Eye (tissue), 1 donor: ENCODE measurements at places on chromosomes 4 and X.

GRCh38 chrX:13165266-13166189 is 121.1 kb upstream of the FAM9C start:
- no peak for DNase-seq

GRCh38 chrX:42797651-42798269 is 19.8 kb upstream of the PPP1R2C start:
- peak; percentile 3 for DNase-seq

GRCh38 chrX:100379388-100379986 is 30.6 kb downstream of the PCDH19 start:
- DNase-seq: peak; percentile 68

- no peak for DNase-seq
Measured at GRCh38 chr4:110195561-110196205, 2.7 kb downstream of the ELOVL6 start.

GRCh38 chr4:134735901-134736300 is 534.3 kb upstream of the PABPC4L start:
- DNase-seq: no peak
